ENCODE measurements at places on chromosomes 7 and 10. TPM values are rescaled to one million over a fixed set of nuclear protein-coding genes. Genes with fewer than 3 reads are reported as not detected.

The MET gene
- total RNA-seq: 72.0 TPM

The GIMAP2 gene
- total RNA-seq: not detected

The GPR146 gene
- 1.9 TPM for total RNA-seq

The CLDN3 gene
- 3.6 TPM for total RNA-seq

The PRSS2 gene
- not detected for total RNA-seq

The CHAT gene
- not detected for total RNA-seq

The SVOPL gene
- not detected for total RNA-seq

The GSTO1 gene
- 305 TPM for total RNA-seq

The AP4M1 gene
- total RNA-seq: 14.2 TPM

The TMEM236 gene
- 0.03 TPM for total RNA-seq

The SDK1 gene
- 0.53 TPM for total RNA-seq

The COBL gene
- 4.1 TPM for total RNA-seq

The LIPM gene
- total RNA-seq: not detected

The OPN4 gene
- not detected for total RNA-seq

The PCLO gene
- 1.5 TPM for total RNA-seq

The ABCC2 gene
- 103 TPM for total RNA-seq

The GDF10 gene
- 0.08 TPM for total RNA-seq

The MMP21 gene
- total RNA-seq: 0.03 TPM

The PLPP4 gene
- total RNA-seq: 0.11 TPM

The TRPV5 gene
- total RNA-seq: not detected

The GRM3 gene
- total RNA-seq: not detected

The STAMBPL1 gene
- 23.1 TPM for total RNA-seq

The NPY4R gene
- 34.8 TPM for total RNA-seq

The HOXA1 gene
- total RNA-seq: 2.1 TPM

The MARVELD1 gene
- total RNA-seq: 54.4 TPM

The C7orf33 gene
- total RNA-seq: not detected

The GDF2 gene
- total RNA-seq: not detected

The MMD2 gene
- total RNA-seq: not detected

The TRIL gene
- not detected for total RNA-seq

The HOXA10 gene
- total RNA-seq: 6.9 TPM

Data from A549 treated with AZD2906 at 1 μM for 4 hours (cell line).